SK-N-SH treated with all-trans-retinoic acid at 6 μM for 48 hours (cell line): ENCODE measurements at places on chromosomes 12 and 14.

- ATAC-seq = no peak
Observed at GRCh38 chr12:62686938-62687337, 220.3 kb downstream of the MON2 start.

DNA sequence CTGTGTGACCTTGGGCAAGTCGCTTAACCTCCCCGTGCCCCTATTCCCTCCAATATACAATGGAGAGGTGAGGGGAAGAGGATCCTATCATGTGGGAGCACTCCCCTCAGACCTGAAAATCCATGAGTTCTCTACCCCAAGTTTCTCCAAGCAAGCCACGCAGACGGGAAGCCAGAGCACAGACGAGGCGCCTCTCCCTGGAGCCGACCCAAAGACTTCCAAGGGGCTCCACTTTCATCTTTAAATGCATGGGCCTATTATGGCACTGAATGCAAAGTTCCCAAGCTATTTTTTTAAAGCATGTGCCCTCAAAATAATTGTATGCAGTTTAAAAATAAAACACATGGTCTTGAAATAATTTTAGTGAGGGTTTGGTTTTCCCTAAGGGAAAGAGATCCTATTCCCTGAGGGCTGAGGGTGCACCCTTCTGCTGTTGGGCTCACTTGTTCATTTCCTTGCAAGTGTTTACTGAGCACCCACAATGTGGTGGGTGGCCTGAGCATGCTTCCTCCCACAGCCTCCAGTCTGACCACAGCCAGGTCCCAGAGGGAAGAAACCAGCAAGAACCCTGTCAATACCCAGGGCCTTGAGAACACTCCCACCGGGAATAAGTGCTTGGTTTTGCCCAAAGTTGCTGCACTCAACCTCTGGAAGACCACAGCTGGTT, 14.6 kb downstream of the CMKLR1 start:
- ATAC-seq = no peak

DNA sequence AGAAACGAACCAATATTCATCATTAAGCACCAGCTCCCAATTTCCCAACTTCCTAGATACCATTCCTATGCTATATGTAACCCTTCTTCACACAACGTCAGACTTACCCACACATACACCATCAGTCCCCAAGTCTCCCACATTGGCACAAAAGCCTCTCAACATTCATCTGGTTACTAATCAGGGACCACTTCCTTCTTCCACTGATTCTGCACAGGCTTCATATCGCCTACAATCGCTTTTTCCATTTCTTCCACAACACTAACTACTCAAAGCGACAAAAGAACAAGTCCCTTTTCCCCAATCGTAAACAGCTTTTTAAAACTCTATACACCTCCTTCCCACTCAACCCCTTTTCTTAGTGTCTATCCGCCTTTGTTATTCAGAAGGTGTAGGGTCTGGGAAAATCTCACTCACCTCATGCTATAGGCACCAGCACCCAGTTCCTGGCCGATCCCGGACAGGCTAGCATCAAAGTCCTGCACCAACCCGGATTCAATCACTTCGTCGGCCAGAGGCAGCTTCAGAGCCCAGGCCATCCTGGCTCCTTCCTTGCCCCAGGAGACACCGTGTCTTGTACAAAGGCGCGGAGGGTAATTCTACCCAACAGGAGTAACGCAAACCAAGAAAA, 936 bp downstream of the TFCP2 start:
- peak; percentile 57 for ATAC-seq

GRCh38 chr14:104933746-104934733, 9.4 kb downstream of the PLD4 start:
- peak; percentile 7; the same call in 2 of the 3 replicates for ATAC-seq

DNA sequence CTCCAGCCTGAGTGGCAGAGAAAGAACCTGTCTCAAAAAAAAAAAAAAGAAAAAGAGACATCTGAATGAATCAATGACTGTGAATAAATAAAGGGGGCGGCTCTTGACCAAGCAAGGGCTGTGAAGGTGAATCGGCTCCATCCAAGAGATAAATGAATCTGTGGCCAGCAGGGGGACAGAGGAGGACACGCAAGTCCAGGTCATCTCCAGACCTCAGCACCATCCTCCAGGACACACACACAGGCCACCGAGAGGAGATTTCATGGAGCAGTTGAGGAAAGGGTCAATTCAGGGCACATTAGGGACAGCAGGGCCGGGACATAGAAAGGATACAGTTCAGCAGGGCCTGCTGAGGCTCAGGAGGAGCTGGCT, 21.6 kb downstream of the TRPV4 start:
- peak; percentile 20; the same call in 1 of the 3 replicates for ATAC-seq

GRCh38 chr12:59615392-59616165, 19.8 kb downstream of the SLC16A7 start:
- no peak for ATAC-seq

GRCh38 chr12:105485321-105485910, 154.9 kb downstream of the C12orf75 start:
- peak; percentile 46; the same call in 2 of the 3 replicates for ATAC-seq
